Muscle of back (tissue), 13 donors: ENCODE measurements at places on chromosomes 5 and 9.

- no peak for DNase-seq
These were observed 128.1 kb upstream of the RPS23 start for GRCh38 chr5:82406205-82406773.

GRCh38 chr9:37996819-37997217, 72.2 kb downstream of the SHB start:
- no peak for DNase-seq

DNA sequence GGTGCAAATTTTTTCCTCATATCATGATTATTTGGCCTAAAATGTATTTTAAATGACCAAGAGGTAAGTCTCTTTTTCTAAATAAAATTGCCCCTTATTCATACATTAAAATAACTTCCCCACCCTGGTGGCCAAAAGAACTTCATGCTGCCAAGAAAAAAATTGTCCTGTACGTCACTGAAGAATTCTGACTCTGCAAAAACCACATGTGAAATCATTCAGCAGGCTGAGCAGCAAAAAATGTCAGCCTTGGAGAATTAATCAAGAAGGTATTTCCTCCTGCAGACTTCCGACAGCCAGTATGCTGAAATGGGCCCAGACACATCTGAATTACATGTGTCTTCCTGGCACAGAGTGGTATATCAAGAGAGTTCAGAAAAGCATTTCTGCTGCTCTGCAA, 94.6 kb upstream of the HMHB1 start:
- peak; percentile 89 for DNase-seq

DNA sequence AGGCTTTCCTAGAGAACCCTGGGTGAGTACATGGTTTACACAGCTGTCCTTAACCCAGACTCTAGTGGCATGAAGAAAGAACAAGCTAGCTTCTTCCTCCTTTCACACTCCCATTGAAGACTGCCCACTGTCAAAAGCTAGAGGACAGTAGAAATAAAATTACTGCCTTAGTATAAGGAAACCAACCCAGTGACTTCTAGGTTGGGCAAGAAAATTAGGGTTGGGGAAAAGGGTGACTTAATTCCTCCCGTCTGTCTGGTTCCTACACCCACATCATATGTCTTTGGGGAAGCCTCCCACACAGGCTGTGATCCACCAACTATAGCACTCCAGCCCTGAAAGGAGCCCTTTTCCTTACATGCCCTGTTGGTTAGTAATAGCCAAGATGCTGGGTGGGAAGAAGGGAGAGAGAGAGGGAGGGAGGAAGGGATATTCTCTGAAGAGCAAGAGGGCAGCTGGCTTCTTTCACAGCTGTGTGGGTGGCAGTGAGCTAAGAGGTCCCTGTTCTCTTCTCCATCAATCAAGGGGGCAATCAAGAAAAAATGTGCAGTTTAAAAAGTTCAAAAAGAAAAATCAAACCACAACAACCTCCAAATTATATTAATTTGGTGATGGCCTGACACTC, 21.7 kb downstream of the HBEGF start:
- no peak for DNase-seq

GRCh38 chr5:140870221-140871201, 1.8 kb downstream of the PCDHA11 start:
- no peak for DNase-seq

DNA sequence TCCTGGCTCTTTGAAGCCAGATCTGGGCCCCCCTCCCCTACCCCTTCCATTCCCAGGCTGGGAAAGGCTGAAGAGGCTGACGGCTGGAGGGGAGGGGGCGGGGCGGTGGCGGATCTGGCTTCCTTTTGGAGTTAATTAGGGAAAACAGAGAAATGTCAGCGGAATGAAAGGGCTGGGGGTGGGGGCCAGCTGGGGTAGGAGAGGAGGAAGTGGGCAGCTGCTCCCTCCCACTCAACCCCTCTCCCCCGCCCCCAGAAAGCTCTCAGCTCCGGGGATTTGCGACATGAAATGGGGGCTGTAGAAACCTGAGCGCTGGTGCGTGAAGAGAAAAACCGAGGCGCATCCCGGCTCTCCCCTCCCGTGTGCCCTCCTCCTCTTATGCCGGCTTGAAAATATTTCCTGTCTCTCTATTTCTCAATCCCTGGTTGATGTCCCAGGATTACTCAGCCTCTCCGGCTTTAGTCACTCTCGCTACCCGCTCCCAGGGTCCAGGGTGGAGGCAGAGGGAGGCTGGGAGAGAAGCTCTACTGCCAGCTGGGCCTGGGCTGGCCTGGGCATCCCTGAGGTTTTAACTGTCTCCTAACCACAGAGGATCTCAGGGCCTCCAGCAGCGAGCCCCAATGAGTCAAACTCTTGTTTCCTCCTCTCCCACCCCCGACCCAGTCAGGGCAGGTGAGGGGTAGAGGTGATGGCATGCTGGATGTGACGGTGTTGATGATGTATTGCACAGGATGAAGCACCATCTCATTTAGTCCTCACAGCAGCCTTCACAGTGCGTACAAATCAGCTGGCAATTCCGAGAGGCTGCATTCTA, 20.1 kb downstream of the PCDHGC5 start:
- DNase-seq: peak; percentile 94

DNA sequence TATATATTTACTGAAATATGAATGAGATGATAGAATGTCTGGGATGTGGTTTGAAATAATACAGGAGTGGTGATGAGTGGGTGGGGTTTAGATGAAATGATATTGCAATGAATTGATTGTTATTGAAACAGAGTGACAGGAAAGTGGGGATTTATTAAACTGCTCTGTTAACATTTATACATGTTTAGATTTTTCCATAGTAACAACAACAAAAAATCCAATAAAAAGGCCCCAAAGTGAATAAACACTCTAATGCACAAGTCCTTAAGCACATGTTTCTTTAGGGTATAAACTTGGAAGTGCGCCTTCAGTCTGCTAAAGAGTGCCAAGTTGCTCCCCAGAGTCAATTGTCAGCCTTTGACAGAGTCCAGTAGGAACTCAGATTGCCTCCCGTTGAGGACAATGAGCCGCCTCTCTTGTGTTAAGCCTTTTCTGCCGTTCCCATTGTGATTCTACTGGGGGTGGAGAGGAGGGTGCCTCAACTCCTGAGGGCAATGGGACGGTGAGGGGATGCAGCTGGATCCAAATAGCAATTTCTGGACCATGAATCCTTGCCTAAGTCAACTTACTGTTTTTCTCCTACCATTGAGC, 112.3 kb downstream of the SLC28A3 start:
- DNase-seq: no peak

DNA sequence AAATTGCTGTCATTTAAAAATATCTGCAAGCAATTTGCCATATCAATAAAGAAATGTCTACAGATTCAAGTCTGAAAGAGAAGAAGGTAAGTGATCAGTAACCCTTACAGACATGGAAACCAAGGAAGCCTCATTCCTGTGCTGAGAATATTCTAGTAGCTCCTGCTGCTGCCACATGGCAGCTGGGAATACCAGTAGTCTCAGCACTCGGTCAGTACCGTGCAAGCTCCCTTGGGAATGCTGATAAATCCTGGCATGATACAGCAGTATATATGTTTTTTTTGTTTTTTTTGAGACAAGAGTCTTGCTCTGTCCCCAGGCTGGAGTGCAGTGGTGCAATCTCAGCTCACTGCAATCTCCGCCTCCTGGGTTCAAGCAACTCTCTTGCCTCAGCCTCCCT, 27.9 kb downstream of the NANS start:
- no peak for DNase-seq

GRCh38 chr9:24118190-24118589, 292.1 kb upstream of the ELAVL2 start:
- no peak for DNase-seq

DNA sequence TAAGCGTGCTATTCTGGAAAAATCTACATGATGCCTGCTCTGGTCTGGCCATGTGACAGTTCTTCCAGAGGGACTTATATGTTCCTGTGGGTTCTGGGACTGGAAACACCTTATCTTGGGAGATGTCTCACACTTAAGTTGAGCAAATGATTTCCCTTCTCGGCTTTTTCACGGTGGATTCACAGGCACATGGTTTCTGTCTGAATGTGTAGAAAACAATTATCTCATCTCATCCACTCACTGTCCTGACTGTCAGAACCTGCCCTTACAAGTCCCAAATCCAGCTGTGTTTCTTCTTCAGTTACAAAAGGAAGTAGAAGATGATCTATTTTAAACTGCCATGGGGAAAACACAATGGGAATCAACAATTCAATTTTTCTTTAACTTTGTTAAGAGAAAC, 184.0 kb downstream of the SYK start:
- DNase-seq: no peak

GRCh38 chr5:98053170-98053569, 720.3 kb upstream of the RGMB start:
- no peak for DNase-seq

GRCh38 chr9:6272229-6272598, 56.0 kb upstream of the TPD52L3 start:
- DNase-seq: peak; percentile 2

- DNase-seq: no peak
These were observed 107.9 kb downstream of the DCP2 start for GRCh38 chr5:113084402-113085083.

DNA sequence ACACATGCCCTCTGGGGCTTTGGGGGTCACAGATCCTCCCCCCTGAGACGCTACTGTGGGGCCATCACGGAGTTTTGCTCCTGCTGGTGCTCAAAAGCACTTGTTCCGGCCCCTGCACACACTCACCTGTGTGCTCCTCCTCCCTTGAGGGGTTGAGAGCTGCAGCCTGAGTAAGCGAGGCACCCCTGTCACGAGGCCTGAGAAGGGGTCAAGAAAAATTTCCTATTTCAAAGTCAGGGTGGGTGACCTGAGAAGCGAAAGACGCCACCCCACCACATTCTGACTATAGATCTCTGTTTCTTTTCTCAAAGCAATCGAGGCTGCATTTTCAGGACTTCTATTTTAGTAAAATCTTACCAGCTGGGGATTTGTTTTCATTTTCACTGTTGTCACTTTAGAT, 138.5 kb downstream of the DCP2 start:
- DNase-seq: no peak

DNA sequence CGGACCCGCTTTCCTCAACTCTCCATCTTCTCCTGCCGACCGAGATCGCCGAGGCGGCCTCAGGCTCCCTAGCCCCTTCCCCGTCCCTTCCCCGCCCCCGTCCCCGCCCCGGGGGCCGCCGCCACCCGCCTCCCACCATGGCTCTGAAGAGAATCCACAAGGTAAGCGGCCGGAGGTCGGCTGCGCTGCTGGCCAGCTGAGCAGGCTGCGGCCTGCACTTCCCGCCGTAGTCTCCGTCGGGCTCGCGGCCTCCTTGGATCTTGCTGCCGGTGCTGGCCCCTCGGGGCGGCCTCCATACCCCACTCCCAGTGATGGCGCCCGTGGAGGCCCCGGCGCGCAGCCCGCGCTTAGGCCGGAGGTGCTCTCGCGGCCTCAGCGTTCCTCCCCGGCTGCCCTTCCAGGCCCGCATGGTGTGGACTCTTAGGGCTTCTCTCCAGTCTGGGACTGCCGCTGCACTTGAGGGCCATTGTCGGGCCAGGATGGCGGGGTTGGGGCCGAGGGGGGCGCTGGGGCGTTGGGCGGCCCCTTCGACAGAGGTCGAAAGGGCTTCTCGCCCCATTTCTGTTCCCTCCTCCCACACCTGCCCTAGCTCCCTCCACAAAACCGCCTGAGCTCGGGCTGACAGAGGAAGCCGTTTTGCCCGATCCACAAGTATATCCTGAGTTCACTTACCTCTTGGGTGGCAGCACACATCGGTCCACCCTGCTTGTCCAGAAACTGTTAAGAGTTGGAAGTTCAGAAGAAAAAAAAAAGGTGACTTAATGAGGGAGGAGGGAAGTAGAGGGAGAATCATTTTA, 714 bp downstream of the UBE2D2 start:
- DNase-seq: no peak

DNA sequence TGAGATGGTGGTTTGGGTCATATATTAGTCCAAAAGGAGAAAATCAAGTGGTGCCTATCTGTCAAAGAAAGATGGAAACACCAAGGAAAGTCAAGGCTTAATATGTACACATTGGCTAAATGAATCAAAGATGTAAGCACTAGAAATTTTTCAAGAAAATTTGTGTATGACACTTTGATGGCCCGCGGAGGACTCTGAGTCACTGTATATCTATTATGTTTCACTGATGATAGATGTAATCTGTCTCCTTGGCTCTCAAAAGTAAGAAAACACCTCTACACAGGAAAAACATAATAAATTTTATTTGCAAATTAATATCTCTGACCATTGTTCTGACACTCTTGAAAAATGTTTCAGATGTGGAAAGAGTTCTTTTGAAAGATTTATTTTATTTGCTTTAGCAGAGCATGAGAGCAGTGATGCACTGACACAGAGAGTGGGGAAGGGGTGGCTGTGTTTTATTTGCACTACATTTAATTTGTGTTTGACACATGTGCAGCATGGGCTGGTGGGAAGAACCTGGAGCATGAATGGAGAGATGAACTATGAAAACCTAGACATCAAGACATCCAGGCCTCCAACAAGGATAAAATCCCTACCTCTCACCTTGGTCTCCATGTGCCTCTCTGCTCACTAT, 180.8 kb upstream of the GAS1 start:
- DNase-seq: no peak

DNA sequence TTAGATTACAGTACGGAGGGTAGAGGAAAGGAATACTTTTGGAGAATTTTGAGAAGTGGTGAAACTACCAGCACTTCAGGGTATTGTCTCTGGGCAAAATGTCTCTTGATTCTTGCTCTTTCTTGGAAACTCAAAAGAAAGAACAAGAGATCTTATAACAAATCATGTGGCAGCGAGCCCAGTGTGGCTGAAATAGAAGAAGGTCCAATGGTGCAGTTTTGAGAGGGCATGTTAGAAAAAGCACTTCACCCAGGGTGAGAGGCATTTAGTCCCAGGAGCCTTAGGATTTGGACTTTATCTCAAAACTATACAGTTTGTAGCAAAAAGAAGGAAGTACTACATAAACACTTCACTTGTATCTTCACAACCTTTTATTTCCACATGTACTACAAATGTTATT, 39.4 kb downstream of the NNT start:
- DNase-seq: no peak

DNA sequence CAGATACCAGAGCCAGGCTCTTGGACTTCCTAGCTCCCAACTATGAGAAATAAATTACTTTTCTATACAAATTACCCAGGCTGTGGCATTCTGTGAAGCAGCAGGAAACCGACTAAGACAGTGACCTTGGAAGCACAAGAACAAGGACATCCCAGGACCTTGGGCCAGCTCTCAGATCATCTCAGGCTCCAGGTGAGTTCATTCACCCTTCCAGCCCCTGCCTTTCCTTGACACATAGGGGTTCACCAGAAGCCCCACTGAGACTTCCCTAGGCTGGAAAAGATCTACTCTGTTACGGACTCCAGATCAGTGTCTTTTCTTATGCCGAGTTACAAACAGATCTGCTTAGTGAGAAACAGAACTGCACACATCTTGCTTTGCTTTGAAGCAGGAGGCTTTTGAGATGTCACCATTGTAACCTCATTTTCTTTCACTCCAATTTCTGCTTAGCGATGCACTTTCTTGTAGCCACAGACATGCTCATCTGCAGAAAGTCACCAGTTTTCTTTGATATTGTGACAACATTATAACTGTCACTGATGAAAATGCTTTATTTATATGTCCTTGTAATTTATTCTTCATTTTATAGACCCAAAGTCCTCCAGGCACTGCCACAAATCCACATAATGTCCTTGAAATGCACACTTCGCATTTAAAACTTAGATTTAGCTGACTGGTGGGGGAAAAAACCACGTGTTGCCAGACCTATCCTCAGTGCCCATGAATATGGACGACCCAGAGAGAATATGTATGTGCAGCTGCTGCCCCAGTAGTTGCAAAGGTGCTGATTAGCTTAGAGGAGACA, 8.1 kb downstream of the CD180 start:
- no peak for DNase-seq
